Activated CD8-positive, alpha-beta T cell treated with anti-CD3 and anti-CD28 coated beads for 36 hours (primary cell): ENCODE measurements at places on chromosomes 12 and 14.
A peak's percentile ranks its signal among the peaks of the same experiment; 100 is the strongest.

DNA sequence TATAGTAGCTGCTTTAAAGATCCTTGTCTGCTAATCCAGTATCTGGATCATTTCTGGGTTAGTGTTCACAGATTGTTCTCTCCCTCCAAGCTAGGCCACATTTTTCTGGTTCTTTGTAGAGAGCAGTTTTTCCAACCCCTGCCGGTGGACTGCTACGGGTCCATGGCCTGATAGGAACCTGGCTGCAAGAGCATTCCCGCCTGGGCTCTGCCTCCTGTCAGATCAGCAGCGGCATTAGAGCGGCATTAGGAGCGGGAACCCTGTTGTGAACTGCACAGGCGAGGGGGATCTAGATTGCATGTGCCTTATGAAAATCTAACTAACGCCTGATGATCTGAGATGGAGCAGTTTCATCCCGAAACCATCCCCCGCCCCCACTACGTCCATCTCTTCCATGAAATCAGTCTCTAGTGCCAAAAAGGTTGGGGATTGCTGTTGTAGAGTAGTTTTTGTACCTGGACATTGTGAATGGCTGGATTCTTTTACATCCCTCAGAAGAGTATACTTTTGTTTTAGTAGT is 50.4 kb downstream of the MYRFL start:
- no peaks in the 10 kb centered on the region for H3K4me1 ChIP-seq
- no peak for DNase-seq
- no peaks in the 10 kb centered on the region for H3K36me3 ChIP-seq
- H3K4me3 ChIP-seq, result no peak overlapping the region
- H3K27me3 ChIP-seq, result peaks cover 19% of the 10 kb centered on the region

- H3K4me3 ChIP-seq, result no peak overlapping the region
- H3K36me3 ChIP-seq, result no peaks in the 10 kb centered on the region
- H3K4me1 ChIP-seq, result peaks cover 26% of the 10 kb centered on the region
- H3K27me3 ChIP-seq, result no peaks in the 10 kb centered on the region
- H3K27ac ChIP-seq, result no peak overlapping the region
Observed at GRCh38 chr12:47744005-47744651, 14.6 kb downstream of the RAPGEF3 start.

GRCh38 chr14:64764641-64765520 is 60.7 kb downstream of the PLEKHG3 start:
- peaks cover 7% of the 10 kb centered on the region for H3K4me1 ChIP-seq
- H3K27me3 ChIP-seq, result peaks cover 7% of the 10 kb centered on the region
- H3K27ac ChIP-seq, result no peak overlapping the region
- peak overlapping the region; percentile 51 for H3K4me3 ChIP-seq

DNA sequence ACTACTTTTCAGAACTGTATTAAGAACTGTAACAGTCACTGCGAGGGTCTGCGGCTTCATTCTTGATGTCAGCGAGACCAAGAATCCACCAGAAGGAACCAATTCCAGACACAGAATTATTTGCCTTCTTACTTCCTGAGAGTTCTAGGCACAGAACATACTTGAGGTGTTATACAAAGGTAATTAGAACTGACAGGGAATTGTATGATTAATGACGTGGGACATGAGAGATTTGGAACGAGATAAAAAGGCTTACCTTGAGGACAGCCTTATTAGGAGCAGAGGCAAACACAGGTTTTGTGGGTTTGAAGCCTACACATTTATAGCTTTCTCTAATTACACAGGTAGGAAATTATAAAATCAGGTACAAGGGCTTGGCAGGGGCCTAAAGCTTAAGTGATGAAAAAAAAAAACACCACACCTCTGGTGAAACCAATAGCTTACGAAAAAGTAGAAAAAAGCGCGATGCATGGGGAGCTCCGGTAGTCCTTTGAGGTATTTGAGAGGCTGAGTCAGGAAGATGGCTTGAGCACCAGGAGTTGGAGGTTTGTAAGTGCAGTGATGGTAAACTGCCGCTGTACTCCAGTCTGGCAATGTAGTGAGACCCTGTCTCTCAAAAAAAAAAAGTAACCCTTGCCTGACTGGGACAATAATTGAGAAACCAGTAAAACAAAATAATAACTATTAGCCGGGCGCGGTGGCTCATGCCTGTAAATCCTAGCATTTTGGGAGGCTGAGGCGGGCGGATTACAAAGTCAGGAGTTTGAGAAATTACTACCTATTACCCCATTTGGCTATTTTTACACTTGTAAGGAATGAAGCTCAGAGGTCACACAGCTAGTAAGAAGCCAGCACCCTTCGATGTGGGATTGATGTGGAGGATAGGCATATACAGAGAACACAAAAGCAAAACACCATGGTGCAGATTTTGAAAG is 795 bp upstream of the ACOT2 start:
- peaks cover 43% of the 10 kb centered on the region for H3K4me1 ChIP-seq
- H3K4me3 ChIP-seq, result peak overlapping the region; percentile 88
- peak overlapping the region; percentile 99 for H3K27ac ChIP-seq
- H3K36me3 ChIP-seq, result peaks cover 38% of the 10 kb centered on the region
- H3K27me3 ChIP-seq, result no peaks in the 10 kb centered on the region

DNA sequence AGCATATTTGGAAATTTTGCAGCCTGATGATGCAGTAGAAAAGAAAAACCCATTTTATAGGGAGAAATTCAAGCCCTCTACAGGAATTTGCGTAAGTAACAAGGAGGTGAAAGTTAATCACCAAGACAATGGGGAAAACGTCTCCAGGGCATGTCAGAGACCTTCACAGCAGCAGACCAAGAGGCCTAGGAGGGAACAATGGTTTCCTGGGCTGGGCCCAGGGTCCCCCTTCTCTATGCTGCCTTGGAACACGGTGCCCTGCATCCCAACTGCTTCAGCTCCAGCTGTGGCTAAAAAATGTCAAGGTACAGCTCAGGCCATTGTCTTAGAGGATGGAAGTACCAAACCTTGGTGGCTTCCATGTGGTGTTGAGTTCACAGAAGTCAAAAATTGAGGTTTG is 6.5 kb upstream of the KRT6C start:
- no peaks in the 10 kb centered on the region for H3K36me3 ChIP-seq
- no peak overlapping the region for H3K4me3 ChIP-seq
- H3K4me1 ChIP-seq, result no peaks in the 10 kb centered on the region
- H3K27me3 ChIP-seq, result peaks cover 11% of the 10 kb centered on the region

- H3K27me3 ChIP-seq, result no peaks in the 10 kb centered on the region
- H3K36me3 ChIP-seq, result no peaks in the 10 kb centered on the region
- H3K27ac ChIP-seq, result no peak overlapping the region
Observed at GRCh38 chr12:1496162-1496900, 98.0 kb downstream of the FBXL14 start.
